ENCODE measurements at places on chromosomes 2 and 18.
A peak's percentile ranks its signal among the peaks of the same experiment; 100 is the strongest.

GRCh38 chr2:31534636-31535035 is 46.1 kb downstream of the SRD5A2 start:
- no peak for DNase-seq

GRCh38 chr2:169895294-169895985 is 68.2 kb downstream of the UBR3 start:
- DNase-seq = no peak

GRCh38 chr2:187466129-187466792 is 18.2 kb upstream of the CALCRL start:
- DNase-seq = no peak

GRCh38 chr2:31987454-31988220 is 23.2 kb downstream of the MEMO1 start:
- DNase-seq = peak; percentile 57

- DNase-seq = peak; percentile 72
Measured at GRCh38 chr2:183035298-183035953, 2.8 kb downstream of the NCKAP1 start.

DNA sequence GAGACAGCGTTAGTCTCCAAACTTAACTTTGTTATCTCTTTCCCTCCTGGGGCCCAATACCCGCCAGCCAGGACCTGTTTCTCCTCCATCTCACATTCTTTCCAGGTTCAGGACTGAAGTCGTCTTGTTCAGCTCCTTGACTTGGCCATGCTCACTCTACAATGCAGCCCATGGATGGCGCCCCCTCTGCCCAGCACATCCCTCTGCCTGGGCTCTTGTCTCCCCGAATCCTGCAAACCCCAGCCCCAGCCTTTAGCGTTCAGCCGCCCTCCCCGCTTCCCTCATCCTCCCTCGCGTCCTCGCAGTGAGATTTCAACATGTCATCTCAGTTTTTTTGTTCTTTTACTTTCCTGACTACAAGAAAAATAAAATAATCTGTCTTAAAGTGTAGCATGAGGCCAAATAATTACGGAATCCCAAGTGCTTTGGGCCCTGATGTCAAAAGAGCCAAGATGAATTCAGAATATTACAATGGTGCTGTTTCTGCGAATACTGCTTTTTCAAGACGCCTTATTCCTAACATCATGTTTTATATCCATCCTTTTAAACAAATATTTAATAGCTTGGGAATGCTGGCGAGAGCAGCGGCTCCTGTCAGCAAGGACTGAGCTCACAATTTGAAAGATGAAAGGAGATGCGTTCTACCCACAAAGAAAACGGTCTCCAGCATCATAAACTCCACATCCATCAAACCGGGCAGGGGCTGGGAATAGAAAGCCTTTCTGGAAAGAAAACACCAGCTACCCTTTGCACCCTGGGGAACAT is 1.0 kb downstream of the FAM178B start:
- DNase-seq = no peak

DNA sequence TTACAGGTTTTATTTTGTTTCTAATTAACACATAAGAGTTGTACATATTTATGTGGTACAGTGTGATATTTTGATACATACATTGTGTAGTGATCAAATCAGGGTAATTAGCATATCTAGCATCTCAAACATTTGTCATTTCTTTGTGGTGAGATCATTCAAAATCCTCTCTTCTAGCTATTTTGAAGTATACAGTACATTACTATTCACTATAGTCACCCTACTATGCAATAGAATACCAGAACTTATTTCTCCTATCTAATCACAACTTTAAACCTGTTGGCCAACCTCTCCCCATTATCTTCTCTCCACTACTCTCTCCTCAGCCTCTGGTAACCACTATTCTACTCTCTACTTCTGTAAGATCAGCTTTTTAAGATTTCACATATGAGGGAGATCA is 325.8 kb downstream of the CYP26B1 start:
- peak; percentile 7 for DNase-seq

DNA sequence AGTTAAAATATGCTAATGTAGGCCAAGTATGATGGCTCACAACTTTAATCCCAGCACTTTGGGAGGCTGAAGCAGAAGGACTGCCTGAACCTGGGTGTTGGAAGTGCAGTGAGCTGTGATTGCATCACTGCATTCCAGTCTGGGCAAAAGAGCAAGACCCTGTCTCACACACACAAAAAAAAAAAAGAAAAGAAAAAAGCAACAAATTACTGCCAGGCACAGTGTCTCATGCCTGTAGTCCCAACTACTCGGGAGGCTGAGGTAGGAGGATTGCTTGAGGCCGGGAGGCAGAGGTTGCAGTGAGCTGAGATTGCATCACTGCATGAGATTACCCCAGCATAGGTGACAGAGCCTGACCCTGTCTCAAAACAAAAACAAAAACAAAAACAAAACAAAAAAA is 110.6 kb downstream of the PRELID3A start:
- no peak for DNase-seq

GRCh38 chr2:17979707-17980106 is 101.2 kb downstream of the KCNS3 start:
- DNase-seq = peak; percentile 85

- DNase-seq = no peak
Measured at GRCh38 chr2:201992960-201993359, 40.7 kb upstream of the FZD7 start.

DNA sequence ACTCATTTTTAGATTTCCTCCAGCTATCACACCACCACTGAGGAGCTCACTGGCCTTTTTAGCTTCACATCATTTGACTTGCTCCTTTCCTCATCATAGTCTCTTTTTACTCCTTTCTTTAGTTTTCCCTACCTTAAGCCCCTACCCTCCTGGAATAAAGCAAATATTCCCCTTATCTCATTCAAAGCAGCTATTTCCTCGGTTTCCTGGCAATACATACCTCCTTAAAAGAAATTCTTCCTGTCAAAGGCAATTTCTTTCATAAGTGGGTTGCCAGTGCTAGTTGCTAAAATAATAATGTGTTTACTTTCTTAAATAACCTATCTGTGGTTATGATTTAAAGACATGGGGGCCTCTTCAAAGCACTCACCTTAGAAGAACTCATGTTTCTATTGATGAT is 359.3 kb downstream of the GALNT13 start:
- no peak for DNase-seq

- no peak for DNase-seq
Measured at GRCh38 chr2:227461811-227462461, 10.0 kb upstream of the AGFG1 start.

DNA sequence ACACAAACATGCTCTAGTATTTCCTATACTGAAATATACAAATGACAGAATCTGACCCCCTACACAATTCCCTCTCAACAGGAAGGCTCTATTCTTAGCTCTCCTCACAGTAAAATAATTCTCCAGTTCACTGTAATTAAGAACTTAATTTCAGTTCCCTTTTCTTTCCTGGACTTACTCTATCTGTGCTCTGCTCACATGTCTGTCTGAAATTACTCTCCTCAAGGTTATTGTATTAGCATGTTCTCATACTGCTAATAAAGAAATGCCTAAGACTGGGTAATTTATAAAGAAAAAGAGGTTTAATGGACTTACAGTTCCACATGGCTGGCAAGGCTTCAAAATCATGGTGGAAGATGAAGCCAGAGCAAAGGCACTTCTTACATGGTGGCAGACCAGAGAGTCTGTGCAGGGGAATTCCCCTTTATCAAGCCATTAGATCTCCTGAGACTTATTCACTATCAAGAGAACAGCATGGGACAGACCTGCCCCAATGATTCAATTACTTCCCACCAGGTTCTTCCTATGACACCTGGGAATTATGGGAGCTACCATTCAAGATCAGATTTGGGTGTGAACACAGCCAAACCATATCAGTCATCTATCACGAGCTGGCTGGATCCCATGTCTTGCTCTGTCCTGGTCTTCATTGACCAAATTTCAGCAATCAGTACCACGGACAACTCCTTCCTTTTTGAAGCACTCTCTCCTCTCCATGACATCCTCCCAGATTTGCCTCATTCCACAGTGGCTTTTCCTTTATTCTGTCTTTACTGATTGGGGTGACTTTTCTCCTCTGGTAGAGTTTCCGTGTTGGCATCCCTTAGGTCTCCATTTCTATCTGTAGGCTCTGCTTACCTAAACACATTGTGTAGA is 110.9 kb downstream of the GALR1 start:
- DNase-seq = no peak

- no peak for DNase-seq
Measured at GRCh38 chr2:143217512-143218115, 88.4 kb downstream of the ARHGAP15 start.

DNA sequence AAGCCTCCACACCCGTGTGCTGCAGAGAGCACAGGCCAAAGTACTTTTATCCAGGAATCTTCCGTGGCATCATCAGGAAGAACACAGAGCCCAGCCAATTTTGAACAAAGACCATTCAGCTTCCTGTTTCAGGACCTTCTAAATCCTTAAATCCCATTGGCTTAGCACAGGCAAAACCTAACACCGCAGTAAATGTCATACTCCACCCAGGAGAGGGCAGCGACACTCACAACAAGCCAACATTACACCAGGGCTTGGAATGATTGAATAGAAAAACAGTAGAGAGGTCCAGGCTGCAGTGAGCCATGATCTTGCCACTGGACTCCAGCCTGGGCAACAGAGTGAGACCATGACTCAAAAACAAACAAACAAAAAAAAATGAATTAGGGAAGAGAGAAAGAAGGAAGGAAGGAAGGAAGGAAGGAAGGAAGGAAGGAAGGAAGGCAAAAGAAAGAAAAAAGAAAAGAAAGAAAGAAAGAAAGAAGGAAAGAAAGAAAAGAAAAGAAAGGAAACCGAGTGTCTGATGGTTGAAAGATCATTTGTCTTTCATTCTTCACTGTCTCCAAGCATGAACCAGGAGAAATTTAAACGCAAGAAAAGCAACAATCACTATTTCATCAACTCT is 144.6 kb upstream of the SATB2 start:
- DNase-seq = no peak

GRCh38 chr2:189506514-189506976 is 65.3 kb downstream of the WDR75 start:
- DNase-seq = no peak

DNA sequence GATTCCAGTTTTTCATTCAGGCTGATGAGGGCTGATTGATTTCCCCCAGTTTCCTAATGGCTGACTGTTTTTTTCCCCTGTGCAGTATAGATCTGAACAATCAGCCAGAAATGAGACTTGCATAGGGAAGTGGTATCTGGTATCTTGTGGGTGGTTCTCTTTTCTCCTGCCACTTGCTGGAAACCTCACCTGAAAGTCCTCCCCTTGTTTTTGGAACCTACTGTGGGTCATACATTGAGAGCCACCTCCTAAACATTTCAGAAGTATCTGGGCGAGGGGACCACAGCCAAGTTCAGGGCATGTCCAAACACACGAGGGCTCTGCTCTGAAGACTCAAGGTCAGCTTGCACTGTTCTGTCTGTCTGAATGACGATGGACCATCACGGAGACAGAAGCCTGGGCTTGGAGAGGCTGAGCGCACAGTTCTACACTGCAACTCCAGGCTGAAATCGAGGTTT is 19.3 kb downstream of the ALPK2 start:
- no peak for DNase-seq

- DNase-seq = no peak
Measured at GRCh38 chr18:52077251-52077983, 262.6 kb upstream of the DCC start.

- peak; percentile 47 for DNase-seq
Measured at GRCh38 chr2:96485751-96486651, 19.2 kb downstream of the NEURL3 start.

- no peak for DNase-seq
Measured at GRCh38 chr2:8837795-8838140, 355 bp upstream of the KIDINS220 start.

- no peak for DNase-seq
Measured at GRCh38 chr18:13271302-13271911, 52.8 kb downstream of the LDLRAD4 start.

DNA sequence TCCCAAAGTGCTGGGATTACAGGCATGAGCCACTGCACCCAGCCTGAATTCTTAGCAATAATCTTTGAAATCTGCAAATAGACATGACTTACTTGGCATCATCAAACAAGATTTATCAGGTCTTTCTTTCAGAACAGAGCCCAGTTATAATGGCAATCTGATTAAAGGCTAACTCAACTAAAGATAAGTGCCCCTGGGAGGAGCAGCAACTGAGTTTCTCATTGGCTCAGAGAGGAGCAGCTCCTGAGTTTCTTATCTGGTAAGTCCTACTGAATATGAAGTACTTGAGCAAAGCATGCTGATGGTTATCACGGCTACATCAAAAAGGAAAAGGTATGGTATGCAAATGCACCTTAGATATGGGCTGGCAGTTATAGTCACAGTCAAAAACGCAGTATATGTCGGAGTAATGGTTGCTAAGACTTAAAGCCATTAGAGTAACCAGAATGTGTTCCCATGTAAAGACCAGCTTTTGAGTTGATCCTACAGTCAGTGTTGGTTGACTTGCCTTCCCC is 15.0 kb upstream of the AP1S3 start:
- DNase-seq = no peak
